ENCODE measurements at places on chromosomes 6 and 20.

- no peak for DNase-seq
Observed at GRCh38 chr20:38032585-38033329, 499 bp downstream of the TTI1 start.

DNA sequence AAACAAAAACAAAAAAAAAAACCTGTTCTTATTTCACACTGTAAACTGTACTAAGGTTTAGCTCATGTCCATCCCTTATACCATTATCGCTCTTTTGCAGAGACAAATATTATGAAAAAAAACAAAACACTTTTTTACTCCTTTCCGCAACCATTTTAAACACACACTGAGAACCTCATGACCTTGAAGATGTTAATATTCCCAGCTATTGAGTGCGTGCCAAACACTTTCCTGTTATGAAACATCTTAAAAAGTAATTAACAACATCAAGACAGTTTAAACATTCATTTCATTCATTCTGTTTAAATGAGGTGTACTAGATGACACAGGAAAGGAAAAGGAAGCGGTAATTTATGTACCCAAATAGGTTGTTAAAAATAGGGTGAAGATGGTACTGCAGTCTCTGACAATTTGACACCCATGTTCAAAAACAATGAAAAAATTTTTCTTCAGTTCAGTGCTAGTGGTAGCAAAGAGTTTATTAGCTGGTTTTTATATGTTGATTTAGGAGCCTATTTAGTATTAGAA lies 3.9 kb upstream of the ARHGAP18 start:
- DNase-seq: no peak

GRCh38 chr20:5719861-5720403 lies 30.3 kb upstream of the SHLD1 start:
- DNase-seq: no peak

- DNase-seq: no peak
Observed at GRCh38 chr6:151592449-151593159, 98.8 kb downstream of the CCDC170 start.

DNA sequence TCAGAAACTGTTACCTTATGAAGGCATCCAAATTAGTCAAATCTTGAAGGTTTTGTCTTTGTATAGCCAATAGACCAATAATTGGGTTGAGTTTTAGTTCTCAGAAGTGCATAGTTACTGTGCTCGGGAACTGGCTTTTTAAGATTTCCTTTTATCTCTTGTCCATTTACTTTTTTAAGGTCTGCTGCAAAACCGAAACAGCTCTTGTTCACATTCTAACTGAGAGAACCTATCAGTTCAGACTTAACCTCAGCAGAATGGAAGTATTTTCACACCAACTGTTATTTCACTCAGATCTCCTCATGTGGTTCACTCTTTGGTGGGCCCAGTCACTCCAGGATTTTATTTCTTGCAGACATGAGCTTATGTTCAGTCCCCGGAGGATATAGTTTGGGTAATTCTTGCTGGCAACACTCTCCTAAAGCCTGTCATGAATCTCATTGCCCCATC lies 55.5 kb downstream of the TPBG start:
- DNase-seq: no peak

DNA sequence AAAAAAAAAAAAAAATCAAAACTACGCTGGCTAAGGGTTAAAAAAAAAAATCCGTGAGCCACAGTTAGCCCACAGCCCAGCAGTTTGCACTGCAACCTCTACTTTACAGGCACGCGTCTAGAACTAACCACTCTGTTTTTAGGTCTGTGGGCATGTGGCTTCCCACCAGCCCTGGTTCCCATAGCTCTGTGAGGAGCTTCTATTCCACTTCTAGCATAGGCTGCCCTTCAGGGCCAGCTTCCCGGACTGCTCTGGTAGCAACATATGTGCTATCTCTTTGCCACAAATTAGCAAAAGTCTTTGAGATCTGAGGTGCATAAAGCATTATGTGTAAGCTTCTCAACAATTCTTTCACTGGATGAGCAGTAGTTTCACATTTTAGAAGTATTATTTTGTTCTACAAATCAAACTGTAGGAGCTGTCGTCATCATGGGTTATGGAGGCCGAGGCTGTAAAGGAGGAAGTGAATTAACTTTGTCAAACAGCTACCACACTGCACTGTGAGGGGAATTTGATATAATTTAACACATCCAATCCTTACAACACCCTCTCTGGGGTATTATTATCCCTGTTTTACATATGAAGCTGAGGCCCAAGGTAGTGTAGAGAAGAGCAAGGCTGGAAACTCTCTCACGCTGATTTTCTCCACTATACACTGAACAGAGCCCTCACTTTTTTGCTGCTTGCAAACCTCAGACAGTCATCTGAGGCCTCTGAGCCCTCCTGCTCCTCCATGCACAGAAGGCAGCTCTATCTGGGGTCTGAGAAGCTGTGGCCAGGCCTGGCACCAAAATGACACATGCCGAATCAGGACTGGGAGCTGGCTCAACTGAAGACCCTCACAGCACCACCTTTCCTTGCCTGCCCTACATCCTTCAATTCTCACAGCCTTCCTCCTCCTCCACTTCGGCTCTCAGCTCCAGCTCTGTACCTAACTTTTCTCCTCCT lies 35.4 kb downstream of the MAN1A1 start:
- no peak for DNase-seq

GRCh38 chr20:11726026-11726425 lies 191.7 kb upstream of the BTBD3 start:
- no peak for DNase-seq

DNA sequence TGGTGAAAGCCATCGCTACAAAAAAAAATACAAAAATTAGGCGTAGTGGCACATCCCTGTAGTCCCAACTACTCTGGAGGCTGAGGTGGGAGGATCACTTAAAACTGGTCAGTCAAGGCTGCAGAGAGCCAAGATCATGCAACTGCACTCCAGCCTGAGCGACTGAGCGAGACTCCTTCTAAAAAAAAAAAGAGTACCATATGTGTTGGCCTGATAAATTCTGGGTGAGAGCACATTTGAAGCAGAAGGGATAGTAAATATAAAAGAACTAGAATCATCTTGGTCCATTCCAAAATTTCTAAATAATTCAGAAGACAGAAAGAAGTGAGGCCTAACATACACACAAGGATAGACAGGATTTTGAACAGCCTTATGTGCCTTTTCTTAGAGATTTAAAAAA lies 2.2 kb downstream of the IBTK start:
- no peak for DNase-seq

DNA sequence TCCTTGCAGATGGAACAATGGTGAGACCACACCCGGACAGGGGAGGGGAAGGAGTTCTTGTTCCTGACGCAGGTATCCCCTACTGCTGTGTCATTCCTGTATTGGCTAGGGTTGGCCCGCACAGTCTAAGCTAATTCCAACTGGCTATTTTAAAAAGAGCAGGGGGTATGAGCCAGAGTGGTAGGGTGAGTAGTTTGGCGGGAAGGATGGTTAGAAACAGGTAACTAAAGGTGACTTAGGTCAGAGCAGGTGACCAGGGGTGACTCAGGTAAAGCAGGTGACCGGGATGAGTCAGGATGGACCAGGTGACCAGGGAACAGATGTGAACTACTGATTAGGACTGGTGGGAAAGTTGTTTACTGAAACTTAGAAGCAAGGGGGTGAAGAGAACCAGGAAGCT lies 58.0 kb downstream of the ZNF292 start:
- DNase-seq: no peak

DNA sequence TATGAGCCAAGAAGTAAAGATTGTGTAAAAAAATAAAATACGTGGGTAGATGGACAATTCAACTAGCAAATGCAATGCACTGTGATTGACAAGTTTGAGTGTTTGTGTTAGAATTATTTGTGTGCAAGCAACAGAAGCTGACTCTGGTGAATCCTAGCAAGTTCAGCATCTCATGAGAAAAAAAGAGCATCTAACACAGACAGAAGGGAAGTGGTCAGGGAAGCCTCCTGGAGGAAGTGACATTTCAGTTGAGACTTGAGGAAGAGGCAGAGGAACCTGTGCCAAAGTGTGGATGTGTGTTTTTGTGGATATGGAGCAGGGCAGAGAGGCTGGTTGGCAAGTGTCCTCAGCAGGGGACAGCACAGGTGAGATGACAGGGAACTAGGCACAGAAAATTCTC lies 248.7 kb downstream of the ZNF217 start:
- no peak for DNase-seq

DNA sequence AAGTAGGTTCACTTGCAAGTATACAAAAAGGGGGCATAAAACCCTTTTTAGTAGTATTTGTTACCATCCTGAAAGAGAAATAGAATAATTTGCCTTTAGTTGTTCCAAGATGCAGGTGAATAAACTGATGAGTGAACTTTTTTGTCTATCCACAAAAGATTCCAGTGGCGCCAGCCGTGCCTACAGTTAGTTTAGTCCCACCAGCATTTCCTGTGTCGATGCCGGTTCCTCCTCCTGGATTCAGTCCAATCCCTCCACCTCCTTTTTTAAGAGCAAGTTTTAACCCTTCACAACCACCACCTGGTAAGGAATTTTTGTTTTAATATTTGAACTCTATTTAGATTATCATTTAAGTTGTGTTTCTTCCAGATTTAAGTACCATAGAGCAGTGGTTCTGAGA lies 90.9 kb downstream of the SCAF8 start:
- DNase-seq: no peak

GRCh38 chr6:31204751-31205145 lies 34.3 kb upstream of the POU5F1 start:
- DNase-seq: no peak

GRCh38 chr6:48397887-48398286 lies 286.9 kb upstream of the PTCHD4 start:
- no peak for DNase-seq

- DNase-seq: peak; percentile 45
Observed at GRCh38 chr20:63641146-63641791, 12.0 kb downstream of the STMN3 start.

GRCh38 chr6:163637524-163637923 lies 223.0 kb downstream of the QKI start:
- no peak for DNase-seq

GRCh38 chr6:4612636-4613171 lies 163.5 kb upstream of the CDYL start:
- peak; percentile 87 for DNase-seq

DNA sequence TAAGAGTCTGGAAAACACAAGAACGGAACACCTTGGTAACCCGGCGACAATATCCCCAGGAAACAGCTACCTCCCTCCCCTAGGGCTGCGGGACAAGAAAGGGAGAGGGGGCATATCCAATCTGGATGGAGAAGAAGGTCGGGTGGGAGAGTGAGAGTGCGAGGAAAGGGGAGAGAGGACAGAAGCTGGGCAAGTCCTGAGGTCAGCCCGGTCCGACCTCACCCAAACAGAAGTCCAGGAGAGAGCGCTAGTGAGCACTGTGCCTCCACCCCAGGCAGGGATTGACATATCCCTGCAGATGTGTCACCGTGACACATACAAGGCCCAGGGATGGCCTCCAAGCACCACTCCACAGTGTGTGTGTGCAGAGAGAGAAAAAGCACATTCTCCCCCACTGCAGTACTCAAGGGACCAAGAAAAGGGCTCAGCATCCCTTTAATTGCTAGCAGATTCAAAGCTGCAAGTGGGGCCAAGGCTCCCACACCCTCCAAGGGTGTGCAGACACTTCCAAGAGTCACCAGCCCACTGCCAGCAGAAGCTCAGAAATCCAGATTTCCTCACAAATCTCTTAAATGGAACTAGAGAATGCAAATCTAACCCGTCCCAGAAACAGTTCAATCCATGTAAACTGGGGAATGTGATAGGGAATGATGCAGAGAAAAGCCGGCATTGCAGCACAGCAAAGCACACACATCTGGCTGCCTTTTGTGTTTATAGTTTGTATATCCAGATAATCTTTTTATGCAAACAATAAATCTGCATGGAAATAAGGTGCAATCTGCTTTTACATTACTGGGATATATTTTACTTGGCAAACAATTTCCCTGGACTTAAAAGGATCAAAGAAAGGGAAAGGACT lies 3.1 kb downstream of the PXDC1 start:
- DNase-seq: peak; percentile 75

All from cardiac muscle cell (in vitro differentiated cells and primary cell).